ENCODE measurements at places on chromosomes 3 and 15. TPM values are rescaled to one million over a fixed set of nuclear protein-coding genes. Genes with fewer than 3 reads are reported as not detected.

Gene MAP1A
- 2.0 TPM for total RNA-seq

- DNase-seq: no peak
Observed at GRCh38 chr3:16913264-16913580, 28.5 kb downstream of the PLCL2 start.

DNA sequence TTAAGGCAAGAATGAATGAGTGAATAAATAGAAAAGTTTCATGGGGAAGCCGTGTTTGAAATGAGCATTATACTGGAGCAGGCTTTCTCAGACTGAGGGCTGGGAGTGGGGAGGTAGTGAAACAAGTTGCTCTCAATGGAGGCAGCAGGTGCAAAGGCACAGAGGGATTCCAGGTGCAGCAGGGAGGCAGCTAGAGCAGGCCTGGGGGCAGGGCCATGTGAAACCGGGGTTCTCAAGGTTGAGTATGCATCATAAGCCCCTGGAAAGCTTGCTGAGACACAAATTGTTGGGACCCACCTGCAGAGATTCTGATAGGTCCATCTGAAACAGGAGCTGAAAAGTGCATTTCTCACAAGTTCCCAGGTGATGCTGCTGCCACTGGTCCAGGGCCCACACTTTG is 45.3 kb downstream of the BFSP2 start:
- DNase-seq: no peak

Gene SLTM
- total RNA-seq: 210 TPM

- DNase-seq: no peak
Observed at GRCh38 chr3:155639462-155640055, 105.3 kb downstream of the PLCH1 start.

Gene GPR62
- 0.38 TPM for total RNA-seq
